Osteoblast (primary cell): ENCODE measurements at places on chromosomes 6 and 20. TPM values are rescaled to one million over a fixed set of nuclear protein-coding genes. Genes with fewer than 3 reads are reported as not detected.

Gene SS18L1
- total RNA-seq, result 12.7 TPM in 2 replicates

Gene MEI4
- not detected in 2 replicates for total RNA-seq

Gene DNAH8
- under 0.01 and 0.36 TPM in 2 replicates for total RNA-seq

Gene GPX5
- not detected in 2 replicates for total RNA-seq

Gene MYL9
- 135 and 141 TPM in 2 replicates for total RNA-seq

Gene SMAP1
- 33.7 and 37.7 TPM in 2 replicates for total RNA-seq

Gene MAS1
- under 0.01 TPM in 1 of 2 replicates, not detected in the other for total RNA-seq

Gene SPATA2
- 3.2 and 3.3 TPM in 2 replicates for total RNA-seq

Gene TAF4
- 4.3 and 4.7 TPM in 2 replicates for total RNA-seq

Gene CCN5
- 520 and 687 TPM in 2 replicates for total RNA-seq

Gene ZBTB12
- total RNA-seq, result 2.1 and 3.6 TPM in 2 replicates

Gene TMC2
- total RNA-seq, result not detected in 2 replicates

Gene KIF25
- total RNA-seq, result not detected in 2 replicates

Gene TRERF1
- 3.8 and 4.7 TPM in 2 replicates for total RNA-seq

Gene BCLAF1
- total RNA-seq, result 124 and 128 TPM in 2 replicates

Gene COL9A3
- not detected in 2 replicates for total RNA-seq

Gene SMIM29
- 35.1 and 44.2 TPM in 2 replicates for total RNA-seq

Gene TPBG
- 47.8 and 48.6 TPM in 2 replicates for total RNA-seq

Gene PDE10A
- total RNA-seq, result 3.3 and 3.5 TPM in 2 replicates

Gene PRDM13
- total RNA-seq, result not detected in 2 replicates

Gene RHAG
- not detected in 2 replicates for total RNA-seq

Gene ZNF165
- total RNA-seq, result 0.36 and 1.2 TPM in 2 replicates

Gene FIG4
- 27.1 and 33.9 TPM in 2 replicates for total RNA-seq

Gene SPAG4
- total RNA-seq, result 3.2 and 4.0 TPM in 2 replicates

Gene LTA
- not detected in 2 replicates for total RNA-seq

Gene TREM1
- 0.72 and 1.8 TPM in 2 replicates for total RNA-seq

Gene SYTL3
- 1.5 and 2.2 TPM in 2 replicates for total RNA-seq

Gene DUSP15
- 1.2 and 1.4 TPM in 2 replicates for total RNA-seq

Gene SLC17A4
- not detected in 2 replicates for total RNA-seq

Gene NOTCH4
- 0.59 and 1.1 TPM in 2 replicates for total RNA-seq

Gene RNF146
- total RNA-seq, result 56.8 and 60.4 TPM in 2 replicates
